ENCODE measurements at places on chromosomes 5 and 9.

- DNase-seq = no peak
Observed at GRCh38 chr5:42991404-42992087, 48.6 kb downstream of the ANXA2R start.

DNA sequence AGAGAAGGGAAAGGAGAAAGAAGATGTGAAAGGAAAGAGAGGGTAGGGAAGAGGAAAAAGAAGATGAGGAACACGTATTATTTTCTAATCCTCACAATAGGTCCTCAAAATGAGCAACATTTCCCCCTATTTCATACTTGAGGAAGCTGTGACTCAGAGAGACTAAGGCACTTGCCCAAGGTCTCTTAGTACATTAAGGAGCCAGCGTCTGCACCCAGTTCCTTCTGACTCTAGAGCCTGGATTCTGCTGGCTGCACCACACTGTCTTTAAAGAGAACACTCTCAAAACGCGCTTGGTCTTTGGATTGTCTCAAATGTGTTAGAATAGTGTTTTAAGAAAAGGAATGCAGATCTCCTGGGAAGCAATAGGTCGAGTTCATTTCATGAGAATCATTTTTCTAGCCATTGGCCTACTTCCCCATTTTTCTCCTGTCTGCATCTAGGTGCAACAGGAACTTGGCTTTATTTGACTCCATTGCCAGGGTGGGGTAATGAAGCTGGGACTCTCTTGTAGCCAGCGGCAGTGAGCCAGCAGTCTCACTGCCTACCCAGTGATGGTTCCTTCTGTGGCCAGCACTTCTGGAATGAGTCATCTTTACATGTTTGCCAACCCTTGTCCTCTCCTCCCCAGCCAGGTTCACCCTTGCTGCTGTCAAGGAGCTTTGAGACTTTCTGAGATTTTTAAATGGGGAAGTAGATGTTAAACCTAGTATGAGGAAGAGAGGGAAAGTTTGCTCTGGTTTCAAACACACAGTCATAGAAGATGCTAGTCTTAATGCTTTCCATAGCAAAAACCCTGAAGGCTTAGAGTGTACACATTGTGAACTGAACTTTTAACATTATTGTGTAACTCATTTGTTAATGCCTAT lies 82.7 kb downstream of the DOCK8 start:
- no peak for DNase-seq

GRCh38 chr9:96022445-96023051 lies 147.1 kb downstream of the ERCC6L2 start:
- peak; percentile 17 for DNase-seq

GRCh38 chr9:137029058-137029936 lies 1.3 kb upstream of the ABCA2 start:
- DNase-seq = peak; percentile 79

DNA sequence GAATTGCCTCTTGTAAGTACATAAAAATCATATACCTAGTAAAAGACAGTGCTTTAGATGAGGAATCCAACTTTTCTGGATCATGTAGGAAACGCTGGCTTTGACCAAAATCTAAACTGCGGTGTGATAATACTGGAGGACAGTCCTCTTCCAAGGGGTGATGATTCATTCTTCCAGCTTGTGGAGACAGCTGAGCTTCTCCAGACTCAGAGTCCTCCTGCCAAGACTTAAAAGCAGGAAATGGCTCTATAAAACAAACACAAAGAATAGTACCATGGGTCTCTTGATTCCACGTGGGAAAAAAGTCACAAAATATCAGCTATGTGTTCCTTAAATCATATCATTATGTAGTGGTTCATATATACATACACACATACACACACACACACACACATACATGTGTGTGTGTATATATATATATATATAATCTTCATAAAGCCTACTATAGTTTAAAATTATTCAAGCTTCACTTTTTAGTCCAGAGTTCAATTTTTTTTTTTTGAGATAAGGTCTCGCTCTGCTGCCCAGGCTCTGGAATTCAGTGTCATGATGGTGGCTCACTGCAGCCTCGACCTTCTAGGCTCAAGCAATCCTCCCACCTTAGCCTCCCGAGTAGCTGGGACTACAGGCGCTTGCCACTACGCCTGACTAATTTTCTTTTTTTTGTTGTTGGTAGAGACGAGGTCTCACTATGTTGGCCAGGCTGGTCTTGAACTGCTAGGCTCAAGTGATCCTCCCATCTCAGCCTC lies 65.0 kb downstream of the PKD2L2 start:
- no peak for DNase-seq

DNA sequence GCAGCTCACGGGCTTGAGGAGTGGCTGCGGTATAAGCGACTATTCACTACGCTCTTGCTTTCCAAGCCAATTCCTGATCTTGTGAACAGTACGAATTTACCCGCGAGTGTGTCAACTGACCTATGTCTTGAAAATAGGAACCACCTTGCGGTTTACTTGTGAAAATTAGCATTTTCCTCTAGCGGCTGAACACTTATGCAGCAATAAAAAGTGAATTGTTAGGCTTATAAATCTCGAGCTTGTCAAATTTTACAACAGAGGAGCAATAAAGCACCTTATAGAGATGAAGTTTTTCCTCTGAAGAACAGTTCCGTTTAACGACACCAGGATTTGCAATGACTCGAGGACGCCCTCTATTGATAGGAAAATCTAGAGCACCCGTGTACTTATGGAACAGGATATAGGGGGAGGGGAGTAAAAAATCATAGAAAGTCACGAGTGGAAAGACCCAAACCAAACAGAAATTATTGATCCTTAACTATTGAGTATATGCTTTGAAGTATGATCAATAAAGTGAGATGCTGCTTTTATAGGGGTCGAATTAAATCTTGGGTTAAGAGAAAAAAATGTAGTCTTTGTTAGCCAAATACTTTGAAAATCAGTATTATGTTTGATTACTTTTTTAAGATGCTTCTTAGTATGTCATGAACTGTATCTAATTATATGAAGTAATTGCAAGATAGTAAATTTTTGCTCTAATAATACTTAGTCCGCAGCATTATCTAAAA lies 1.9 kb upstream of the RGMB start:
- peak; percentile 73 for DNase-seq

Data from stimulated activated CD4-positive, alpha-beta T cell treated with anti-CD3 and anti-CD28 coated beads, Interleukin-4, amount 100 ng/mL, for 24 hours (primary cell).